ENCODE measurements at places on chromosomes 13 and 19.
A peak's percentile ranks its signal among the peaks of the same experiment; 100 is the strongest.

DNA sequence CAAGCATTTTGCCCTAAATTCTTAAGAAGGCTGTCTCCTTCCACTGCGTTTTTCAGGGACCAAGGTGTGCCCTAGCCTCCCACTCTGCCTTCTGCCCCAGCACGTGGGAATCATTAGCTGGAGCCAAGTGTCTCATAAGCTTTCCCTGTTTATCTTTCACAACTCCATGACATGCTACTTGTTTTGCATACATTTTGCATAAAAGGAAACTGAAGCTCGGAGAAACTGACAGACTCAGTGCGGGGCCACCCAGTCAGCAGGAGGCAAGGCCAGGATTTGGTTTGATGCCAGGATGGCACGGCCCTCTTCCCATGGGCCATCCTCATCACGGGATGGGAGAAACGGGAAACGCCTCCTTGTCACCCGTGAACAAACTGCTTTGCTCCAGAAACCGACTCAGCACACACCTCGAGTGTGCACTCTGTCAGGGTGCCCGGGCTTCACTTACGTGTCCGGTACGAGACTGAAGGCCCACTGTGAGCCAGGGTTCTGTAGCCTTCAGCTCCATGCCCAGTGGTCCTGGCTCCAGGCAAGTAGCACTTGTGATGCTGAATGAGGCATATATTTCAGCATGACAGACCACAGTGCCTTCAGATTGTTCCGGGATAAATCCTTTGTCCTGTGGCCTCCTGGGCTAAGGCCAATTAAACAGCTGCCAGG, 9.6 kb downstream of the CEBPA start:
- peak; percentile 29 for DNase-seq

- DNase-seq = peak; percentile 86
Observed at GRCh38 chr19:18594096-18594823, 5.7 kb downstream of the REX1BD start.

- no peak for DNase-seq
Observed at GRCh38 chr19:39415111-39416046, 2.9 kb downstream of the PLEKHG2 start.

DNA sequence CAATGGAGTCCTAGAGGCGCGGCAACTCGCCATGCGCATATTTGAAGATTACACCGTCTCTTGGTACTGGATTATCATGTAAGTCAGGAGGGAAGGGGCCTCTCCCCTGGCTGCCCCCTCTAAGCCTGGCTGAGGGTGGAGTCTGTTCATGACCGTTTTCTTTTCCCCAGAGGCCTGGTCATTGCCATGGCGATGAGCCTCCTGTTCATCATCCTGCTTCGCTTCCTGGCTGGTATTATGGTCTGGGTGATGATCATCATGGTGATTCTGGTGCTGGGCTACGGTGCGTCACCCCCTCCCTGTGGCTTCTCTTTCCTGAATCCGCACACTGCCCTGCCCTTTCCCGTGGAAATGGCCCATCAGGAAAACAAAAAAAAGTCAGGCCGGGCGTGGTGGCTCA, 6.5 kb downstream of the SLC44A2 start:
- DNase-seq = no peak

- DNase-seq = no peak
Observed at GRCh38 chr19:4019578-4019977, 12.0 kb downstream of the PIAS4 start.

DNA sequence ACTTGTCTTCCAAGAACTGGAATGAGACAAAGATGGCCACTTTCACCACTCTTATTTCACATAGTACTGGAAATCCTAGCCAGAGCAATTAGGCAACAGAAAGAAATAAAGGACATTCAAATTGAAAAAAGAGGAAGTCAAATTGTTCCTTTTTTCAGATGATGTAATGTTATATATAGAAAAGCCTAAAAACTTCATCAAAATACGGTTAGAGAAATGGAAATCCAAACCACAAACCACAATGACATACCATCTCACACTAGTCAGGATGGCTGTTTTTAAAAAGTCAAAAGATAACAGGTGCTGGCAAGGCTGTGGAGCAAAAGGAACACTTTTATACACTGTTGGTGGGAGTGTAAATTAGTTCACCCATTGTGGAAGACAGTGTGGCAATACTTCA, 113.3 kb upstream of the SPRY2 start:
- DNase-seq = no peak

Data from A673 (cell line).